ENCODE measurements at places on chromosomes 6 and 20. TPM values are rescaled to one million over a fixed set of nuclear protein-coding genes. Genes with fewer than 3 reads are reported as not detected.

DNA sequence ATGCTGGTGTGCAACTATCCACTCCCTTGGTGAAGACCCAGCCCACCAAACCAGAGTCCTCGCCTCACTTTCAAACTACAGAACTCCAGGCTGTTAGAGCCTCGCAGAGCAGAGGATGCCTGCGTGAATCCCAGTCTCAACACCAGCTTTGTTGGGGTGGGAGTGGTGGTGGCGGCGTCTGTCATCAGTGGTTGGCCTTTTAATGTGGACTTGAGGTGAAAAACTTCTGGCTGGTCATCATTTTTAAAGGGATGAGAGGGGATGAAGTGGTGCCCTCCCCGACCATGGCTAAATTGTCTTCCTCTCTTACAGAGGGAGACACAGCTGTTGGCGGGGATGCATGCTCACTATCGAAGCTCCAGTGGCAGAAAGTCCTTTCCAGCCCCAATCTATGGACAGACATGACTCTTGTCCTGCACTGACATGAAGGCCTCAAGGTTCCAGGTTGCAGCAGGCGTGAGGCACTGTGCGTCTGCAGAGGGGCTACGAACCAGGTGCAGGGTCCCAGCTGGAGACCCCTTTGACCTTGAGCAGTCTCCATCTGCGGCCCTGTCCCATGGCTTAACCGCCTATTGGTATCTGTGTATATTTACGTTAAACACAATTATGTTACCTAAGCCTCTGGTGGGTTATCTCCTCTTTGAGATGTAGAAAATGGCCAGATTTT lies 54.9 kb downstream of the EZR start:
- no peak for ATAC-seq

- ATAC-seq: peak; percentile 60
Measured at GRCh38 chr6:163457637-163458561, 43.4 kb downstream of the QKI start.

DNA sequence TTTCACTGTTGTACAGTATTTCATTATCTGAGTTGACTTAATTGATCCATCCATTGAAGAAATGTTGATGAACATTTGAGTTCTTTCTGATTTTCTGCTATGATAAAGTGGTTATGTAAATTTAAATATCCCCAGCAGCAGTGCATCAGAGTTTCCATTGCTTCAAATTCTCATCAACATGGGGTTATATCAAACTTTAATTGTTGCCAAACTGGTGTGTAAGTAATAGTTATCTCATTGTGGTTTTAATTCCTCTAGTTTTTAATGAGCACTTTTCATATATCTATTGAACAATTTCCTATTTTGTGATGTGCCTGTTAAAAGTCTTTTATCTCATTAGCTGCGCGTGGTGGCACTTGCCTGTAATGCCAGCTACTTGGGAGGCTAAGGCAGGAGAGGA lies 18.1 kb downstream of the ZNFX1 start:
- no peak for ATAC-seq

Gene IRAK1BP1
- total RNA-seq: 2.7 TPM

GRCh38 chr20:7113577-7114466 lies 346.3 kb downstream of the BMP2 start:
- peak; percentile 48 for ATAC-seq

- no peak for ATAC-seq
Measured at GRCh38 chr6:75449630-75450206, 43.9 kb downstream of the FILIP1 start.

DNA sequence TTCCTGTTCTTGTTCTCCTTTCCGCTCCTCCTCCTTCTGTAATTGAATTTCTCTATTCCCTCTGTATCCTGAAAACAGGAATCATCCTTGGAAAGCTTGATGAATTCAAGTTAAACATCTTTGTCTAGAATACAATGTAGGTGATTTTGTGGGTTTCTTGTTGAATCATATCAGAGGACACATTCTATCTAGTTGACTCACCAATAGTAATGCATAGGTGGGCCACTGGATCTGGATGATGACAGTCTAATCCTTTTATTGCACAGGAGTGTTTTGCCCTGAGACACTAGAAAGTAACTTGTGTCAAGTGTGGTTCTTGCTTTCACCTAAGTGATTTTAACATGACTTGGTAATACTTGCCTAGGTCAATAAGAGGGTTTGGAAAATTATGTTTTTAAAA lies 164.3 kb downstream of the RFPL4B start:
- ATAC-seq: no peak

GRCh38 chr20:62477669-62478455 lies 2.1 kb upstream of the GATA5 start:
- ATAC-seq: no peak

DNA sequence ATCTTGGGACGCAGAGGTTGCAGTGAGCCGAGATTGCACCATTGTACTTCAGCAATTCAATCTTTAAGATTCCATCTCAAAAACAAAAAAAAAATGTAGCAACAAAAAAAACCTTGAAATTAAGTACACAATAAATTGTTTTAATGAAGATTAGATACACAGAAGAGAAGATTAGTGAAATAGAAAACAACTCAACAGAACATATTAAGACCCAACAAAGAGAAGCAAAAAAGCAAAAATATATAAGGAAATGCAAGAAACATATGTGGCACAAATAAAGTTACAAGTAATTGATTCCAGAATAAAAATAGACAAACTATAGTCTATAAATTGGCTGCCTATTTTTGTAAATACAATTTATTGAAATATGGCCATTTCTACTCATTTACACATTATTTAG lies 445.2 kb downstream of the EPM2A start:
- ATAC-seq: no peak

Gene PHACTR3
- total RNA-seq: not detected

Gene C6orf58
- not detected for total RNA-seq

DNA sequence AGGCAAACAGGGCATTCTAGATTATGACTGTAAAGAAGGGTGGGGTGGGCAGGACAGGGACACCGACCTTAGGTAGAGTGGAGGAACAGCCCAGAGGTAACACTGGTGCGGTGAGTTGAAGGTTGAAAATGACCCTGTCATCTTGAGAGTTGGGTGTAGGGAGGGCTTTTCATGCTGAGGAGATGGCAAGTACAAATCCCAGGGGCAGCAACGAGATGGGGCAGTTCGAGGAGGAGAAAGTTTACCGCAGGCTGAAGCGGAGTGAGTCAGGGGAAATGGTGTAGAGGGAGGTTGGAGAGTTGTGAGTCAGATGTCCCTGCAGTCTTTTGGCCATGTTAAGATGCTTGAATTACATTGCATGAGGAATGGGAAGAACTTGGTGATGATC lies 101.1 kb downstream of the HIVEP1 start:
- no peak for ATAC-seq

Gene GSTA2
- total RNA-seq: not detected

- ATAC-seq: no peak
Measured at GRCh38 chr6:149236589-149236988, 80.9 kb upstream of the TAB2 start.

- no peak for ATAC-seq
Measured at GRCh38 chr6:101236709-101237108, 156.8 kb upstream of the GRIK2 start.

Gene GJA10
- total RNA-seq: not detected

Gene C6orf118
- total RNA-seq: not detected

DNA sequence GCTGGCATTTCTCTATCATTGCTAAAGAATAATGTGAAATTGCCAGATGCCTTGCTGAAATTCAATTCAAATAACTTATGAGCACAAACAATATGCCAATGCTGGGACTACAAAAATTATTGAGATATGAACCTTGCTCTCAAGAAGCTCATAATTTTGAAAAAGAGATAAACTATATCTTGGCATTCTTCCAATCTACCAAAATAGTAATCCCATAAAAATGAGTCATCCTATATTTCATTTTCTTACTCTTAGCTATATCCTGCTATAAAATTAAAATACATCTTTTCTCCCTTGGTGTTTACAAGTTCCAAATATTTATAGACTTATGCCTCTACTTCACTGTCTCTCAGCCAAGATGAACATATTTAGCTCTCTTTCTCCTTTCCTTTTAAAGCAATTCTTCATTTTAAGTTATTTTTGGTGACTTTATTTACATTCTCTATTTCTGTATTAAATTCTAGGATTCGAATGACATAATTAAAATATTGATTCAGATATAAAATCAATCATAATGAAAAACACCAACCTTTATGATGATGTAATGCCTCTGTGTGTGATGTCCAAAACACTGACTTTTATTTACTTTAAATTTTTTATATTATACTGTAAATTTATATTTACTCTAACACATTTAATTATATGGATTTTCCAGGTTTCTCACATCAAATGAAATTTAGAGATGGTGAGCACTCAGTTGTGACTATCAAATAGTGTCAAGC lies 152.6 kb downstream of the CDK19 start:
- ATAC-seq: no peak

DNA sequence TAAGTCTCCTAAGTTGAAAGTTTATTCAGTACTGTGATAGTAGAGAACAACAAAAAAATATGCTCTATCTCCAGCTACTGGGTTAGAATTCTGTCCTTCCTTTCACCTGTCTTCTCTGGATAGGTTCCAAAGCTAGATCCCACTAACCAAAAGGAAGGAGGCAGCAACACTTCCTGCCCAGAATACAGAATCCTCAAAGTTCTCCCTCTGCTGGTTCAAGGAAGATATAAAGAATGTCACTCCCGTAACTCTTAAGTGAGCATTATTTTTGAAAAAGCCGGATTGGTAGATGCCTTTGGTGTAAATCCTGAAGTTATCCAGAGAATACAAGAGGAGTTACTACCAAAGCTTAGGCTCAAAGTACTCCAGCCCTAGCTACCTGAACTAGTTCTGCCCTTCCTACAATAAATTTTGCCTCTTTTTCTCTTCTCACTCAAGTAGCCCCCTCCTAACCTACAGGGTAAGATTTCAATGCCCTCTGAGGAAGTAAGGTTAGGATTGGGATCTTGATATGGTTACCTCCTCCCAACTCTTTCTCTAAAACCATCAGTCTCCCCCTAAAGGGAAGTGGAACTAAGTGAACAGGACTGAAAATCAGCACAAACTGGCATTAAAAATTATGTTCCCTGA lies 26.0 kb upstream of the CRIP3 start:
- ATAC-seq: peak; percentile 41

- ATAC-seq: no peak
Measured at GRCh38 chr6:77430504-77430903, 32.8 kb downstream of the HTR1B start.

DNA sequence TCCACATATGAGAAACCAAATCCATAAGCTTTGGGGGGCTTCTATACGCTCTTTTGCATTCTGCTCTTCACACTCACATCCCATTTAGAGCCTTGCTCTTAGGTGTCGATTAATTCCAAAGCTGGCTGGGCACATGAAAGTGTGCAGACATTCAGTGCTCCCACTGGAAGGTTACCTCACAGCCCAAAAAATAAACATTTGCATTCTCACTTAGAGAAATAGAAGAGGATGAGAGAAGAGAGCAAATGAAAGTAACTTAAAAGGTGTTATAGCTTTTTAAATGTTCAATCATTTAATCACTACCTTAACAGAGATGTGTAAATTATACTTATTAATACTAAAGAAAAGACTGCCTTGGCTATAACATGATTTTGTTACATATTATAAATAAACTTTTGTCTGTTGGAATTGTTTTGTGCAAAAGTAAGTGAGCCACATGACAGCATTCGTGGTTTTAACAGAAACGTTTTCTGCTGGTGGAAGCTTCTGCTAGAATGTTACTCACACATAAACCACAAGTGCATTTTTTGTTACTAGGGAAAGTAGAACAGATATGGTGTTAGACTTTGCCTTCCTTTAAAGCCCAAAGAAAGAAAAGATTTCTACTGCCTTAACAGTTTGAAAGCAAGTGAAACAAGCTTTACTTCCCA lies 116.7 kb downstream of the SIM1 start:
- no peak for ATAC-seq

Gene PNPLA1
- total RNA-seq: 0.20 TPM

- ATAC-seq: no peak
Measured at GRCh38 chr6:55014321-55015088, 159.8 kb upstream of the HCRTR2 start.

Gene EYA2
- 27.7 TPM for total RNA-seq

- peak; percentile 49 for ATAC-seq
Measured at GRCh38 chr20:17570347-17571152, 675 bp downstream of the DSTN start.

DNA sequence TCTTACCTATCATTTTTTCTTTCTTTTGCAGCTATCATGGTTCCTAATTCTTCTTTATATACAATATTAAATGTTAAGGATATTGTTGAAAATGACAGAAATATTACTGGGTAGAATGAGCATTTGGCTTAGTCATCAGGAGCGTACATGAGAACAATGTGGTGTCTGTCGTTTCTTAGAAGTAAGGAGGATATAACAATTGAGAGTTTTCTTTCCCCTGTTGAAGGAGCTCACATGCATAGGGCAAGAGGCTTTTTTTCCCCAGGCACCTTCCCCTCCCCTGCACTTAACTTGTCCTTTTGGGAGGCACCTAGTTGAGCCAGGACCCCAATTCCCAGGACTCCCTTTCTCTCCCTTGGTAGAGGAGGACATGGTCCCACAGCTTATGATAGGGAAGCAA lies 25.0 kb downstream of the MC3R start:
- no peak for ATAC-seq

GRCh38 chr6:152087096-152087495 lies 279.6 kb downstream of the ESR1 start:
- no peak for ATAC-seq

Gene MACROD2
- 2.2 TPM for total RNA-seq

DNA sequence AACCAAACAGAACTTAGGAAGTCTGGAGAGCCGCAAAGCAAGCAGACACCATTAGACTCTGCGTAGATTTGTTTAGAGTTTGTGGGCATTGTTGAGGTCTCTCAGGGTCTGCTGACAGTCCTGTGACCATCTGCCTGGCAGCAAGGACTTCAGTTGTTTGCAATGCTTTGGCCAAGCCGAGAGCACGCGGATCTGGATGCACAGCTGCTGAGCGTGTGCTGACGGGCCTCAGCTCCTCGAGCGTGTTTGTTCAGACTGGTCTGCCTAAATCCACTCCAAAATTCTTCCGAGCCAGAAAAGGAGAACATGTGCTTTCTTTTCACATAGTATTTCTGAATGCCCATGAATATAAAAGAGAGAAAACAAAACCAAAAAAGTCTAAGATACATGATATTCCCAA lies 159.0 kb downstream of the ZNF217 start:
- ATAC-seq: peak; percentile 52

GRCh38 chr6:13695252-13695651 lies 16.4 kb downstream of the RANBP9 start:
- no peak for ATAC-seq

Gene POPDC3
- not detected for total RNA-seq

DNA sequence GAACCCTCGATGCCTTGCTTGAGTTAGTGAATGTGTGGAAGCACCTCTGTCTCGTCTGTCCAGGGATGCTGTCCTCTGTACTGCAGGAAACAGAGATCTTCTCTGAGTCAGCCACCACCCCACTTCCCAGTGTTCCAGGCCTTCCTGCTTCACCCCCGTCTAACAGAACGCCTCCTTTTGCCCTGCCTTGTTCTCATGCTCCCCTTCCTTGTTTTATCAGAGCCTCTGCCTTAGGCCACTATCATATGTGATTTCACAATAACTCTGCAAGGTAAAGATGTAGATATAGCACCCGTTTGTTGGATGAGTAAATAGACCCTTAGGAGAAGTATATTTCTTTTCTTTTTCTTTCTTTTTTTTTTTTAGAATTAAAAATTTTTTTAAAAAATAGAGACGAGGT lies 106.7 kb upstream of the CLDN20 start:
- peak; percentile 43 for ATAC-seq

GRCh38 chr6:72963946-72964345 lies 261.4 kb downstream of the KHDC1L start:
- ATAC-seq: no peak

Data from esophagus mucosa (tissue), 1 donor.